ENCODE measurements at places on chromosomes 3 and 15. TPM values are rescaled to one million over a fixed set of nuclear protein-coding genes. Genes with fewer than 3 reads are reported as not detected.

- H3K4me1 ChIP-seq, result peaks cover under 1% of the 10 kb centered on the region
- H3K27ac ChIP-seq, result no peak overlapping the region
- H3K4me3 ChIP-seq, result no peak overlapping the region
- DNase-seq, result no peak
- H3K27me3 ChIP-seq, result no peaks in the 10 kb centered on the region
Observed at GRCh38 chr3:189734061-189734460, 102.9 kb downstream of the TP63 start.

DNA sequence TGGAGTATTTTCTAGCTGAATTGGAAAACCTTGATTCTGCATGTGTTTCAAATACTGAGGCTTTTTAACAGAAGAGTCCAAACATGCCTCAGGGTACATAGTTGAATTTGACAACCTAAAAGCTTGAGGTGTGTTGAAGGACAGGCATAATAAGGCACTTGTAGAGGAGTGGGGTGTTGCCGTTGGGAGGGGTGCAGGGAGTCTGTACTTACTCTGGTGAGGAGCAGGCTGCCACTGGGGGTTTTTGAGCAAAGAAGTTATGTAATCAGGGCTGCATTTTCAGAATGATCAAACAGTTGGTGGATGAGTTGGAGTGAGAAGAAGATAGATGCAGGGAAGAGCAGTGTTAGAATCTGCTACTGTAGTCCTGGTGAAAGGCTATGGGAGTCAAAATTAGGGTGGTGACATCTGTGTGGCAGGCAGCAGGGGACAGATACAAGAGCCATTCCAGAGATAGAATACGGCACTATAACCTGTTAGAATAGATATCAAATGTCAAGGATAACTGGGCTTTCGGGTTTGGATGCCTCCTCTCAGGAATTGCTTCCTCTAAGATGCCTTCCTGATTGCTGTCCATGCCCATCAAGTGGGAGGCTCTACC is 161.6 kb downstream of the GHSR start:
- H3K4me3 ChIP-seq, result no peak overlapping the region
- H3K36me3 ChIP-seq, result no peaks in the 10 kb centered on the region
- DNase-seq, result no peak
- H3K4me1 ChIP-seq, result no peaks in the 10 kb centered on the region
- no peaks in the 10 kb centered on the region for H3K27me3 ChIP-seq

DNA sequence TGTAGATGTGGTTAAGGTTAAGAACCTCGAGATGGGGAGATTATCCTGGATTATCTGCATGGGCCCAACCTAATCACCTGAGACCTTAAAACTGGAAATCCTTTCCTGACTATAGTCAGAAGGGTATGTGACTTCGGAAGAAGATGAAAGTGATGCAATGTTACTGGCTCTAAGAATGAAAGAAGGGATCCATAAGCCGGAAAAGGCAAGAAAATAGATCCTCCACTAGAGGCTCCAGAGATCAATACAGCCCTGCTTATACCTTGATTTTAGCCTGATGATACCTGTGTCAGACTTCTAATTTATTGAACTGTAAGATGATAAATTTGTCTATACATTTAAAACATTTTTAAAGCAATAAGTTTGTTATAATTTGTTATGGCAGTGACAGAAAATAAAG is 21.5 kb upstream of the GASK1A start:
- H3K27ac ChIP-seq, result no peak overlapping the region
- H3K4me3 ChIP-seq, result no peak overlapping the region
- DNase-seq, result peak; percentile 51
- no peaks in the 10 kb centered on the region for H3K36me3 ChIP-seq

Gene STRIT1
- total RNA-seq, result not detected

Gene TEX55
- total RNA-seq, result 0.27 TPM

Data from GM23338 (cell line).